ENCODE measurements at places on chromosomes 11 and 22.

GRCh38 chr11:63855975-63856374 lies 17.1 kb downstream of the MARK2 start:
- no peak for DNase-seq

GRCh38 chr11:34827228-34827627 lies 89.0 kb downstream of the APIP start:
- no peak for DNase-seq

GRCh38 chr22:34804604-34805003 lies 261.4 kb upstream of the ISX start:
- no peak for DNase-seq

GRCh38 chr11:97854877-97855276 lies 1165.9 kb upstream of the CNTN5 start:
- no peak for DNase-seq

GRCh38 chr11:110892741-110893285 lies 180.6 kb upstream of the ARHGAP20 start:
- no peak for DNase-seq

DNA sequence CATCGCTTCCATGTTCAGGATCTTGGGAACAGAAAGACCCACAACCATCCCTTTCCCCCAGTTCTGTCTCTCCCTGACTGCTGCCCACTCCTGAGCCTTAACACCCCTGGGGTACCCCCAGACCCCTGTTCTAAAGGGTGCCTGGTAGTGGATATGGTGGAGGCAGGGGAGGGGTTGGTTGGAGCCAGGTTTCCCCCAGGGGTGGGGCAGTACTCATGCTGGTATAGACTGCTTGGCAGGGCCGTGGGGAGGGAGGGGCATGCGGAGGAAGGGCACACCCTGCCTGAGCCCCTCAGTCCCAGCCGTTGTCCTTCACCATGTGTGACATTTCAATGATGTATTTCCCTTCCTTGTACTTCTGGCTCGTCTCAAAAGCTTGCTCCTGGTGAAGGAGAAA lies 4.0 kb downstream of the YPEL4 start:
- DNase-seq, result no peak

- peak; percentile 14 for DNase-seq
These were observed 728 bp downstream of the DCUN1D5 start for GRCh38 chr11:103091064-103091800.

GRCh38 chr11:122601141-122602125 lies 54.1 kb upstream of the UBASH3B start:
- peak; percentile 25 for DNase-seq

DNA sequence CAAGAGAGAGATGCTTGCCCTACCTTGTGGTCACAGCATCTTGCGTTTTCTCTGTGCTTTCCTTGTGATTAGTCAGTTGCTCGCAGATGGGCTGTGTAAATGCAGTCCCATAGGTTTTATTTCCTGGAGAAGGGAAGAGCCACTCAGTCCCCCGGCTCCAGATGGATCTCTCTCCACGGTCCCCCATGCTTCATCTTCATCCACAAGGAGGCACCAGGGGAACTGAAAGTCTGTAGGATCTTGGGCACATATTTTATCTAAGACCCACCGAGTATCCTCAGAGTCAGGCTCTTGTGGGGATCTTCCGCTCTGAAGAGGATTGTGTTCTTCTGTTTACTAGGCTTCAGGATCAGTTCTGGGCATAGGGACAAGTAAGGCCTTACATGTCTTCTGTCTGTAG lies 66.8 kb upstream of the E2F8 start:
- no peak for DNase-seq

DNA sequence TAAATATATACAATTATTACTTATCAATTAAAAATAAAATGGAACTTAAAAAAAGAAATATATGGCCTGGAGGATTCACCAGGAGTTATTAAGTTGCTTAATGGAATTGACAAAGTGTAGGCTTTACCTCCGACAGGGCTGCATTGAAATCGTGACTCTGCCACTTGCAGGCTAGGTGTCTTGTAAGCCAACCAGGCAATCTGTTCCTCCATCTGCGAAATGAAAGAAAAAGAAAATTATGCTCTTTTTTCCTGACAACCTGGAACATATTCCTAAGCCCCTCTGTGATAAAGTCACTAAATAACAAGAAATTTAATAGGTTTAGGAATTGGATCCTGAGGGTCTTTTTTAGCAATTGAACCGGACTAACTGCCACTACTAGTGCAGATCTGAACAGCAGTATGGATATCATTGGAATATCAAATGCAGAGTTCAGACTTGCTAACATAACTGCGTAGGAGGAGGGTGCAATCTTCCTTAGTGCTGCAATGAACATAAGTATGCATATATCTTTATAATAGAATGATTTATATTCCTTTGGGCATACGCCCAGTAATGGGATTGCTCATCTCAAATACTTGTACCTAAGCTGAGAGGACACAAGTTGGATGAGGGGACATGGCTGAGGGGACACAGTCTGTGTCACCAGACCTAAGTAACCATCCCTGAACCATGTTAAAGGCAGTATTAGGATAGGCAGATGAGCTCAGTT lies 42.5 kb upstream of the CEP126 start:
- no peak for DNase-seq

DNA sequence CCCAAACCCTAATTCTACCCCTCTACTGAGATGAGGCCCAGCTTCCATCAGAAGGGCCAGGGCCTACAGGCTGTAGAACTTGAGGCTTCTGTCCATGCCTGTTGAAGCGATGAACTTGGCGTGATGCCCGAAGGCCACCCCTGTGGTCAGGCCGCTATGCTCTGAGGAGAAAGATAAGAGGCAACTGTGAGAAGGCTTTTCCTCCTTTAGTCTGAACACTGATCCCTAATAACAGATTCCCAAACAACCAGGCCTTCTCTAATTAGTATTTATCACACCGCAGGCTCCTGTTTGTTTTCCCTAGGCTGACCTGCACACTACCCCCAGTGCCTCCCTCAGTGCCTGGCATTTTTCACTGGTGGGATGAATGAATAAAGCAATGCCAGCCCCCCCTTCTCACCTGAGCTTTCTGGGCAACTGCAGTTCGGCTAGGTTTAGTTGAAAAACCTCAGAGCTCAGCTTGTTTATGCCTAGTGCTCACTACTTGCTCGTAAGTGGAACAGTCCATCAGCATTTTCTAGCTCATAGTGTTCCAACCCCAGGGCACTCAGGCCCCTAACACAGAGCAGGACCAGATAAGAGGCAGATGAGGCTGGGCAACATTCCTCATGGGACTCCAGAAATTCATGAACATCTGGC lies 15.2 kb downstream of the PRPF19 start:
- no peak for DNase-seq

DNA sequence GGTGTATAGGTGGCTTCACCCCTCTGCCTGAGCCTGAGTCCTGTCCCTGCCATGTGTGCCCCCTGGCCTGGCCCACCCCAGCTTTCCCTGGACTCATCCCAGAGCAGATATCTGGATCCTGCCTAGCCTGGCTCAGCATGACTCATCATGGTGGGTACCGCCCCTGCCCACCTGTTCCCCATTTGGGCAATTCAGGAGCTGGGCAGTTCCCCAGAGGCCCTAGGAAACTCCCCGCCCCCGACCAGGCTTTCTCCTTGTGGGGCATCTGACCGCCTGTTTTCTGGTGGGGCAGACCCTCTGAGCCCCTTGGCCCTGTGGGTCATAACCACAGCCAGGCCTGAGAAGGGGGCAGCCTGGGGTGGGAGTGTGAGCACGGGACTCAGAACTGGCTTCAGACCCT lies 4.4 kb downstream of the TSPO start:
- no peak for DNase-seq

DNA sequence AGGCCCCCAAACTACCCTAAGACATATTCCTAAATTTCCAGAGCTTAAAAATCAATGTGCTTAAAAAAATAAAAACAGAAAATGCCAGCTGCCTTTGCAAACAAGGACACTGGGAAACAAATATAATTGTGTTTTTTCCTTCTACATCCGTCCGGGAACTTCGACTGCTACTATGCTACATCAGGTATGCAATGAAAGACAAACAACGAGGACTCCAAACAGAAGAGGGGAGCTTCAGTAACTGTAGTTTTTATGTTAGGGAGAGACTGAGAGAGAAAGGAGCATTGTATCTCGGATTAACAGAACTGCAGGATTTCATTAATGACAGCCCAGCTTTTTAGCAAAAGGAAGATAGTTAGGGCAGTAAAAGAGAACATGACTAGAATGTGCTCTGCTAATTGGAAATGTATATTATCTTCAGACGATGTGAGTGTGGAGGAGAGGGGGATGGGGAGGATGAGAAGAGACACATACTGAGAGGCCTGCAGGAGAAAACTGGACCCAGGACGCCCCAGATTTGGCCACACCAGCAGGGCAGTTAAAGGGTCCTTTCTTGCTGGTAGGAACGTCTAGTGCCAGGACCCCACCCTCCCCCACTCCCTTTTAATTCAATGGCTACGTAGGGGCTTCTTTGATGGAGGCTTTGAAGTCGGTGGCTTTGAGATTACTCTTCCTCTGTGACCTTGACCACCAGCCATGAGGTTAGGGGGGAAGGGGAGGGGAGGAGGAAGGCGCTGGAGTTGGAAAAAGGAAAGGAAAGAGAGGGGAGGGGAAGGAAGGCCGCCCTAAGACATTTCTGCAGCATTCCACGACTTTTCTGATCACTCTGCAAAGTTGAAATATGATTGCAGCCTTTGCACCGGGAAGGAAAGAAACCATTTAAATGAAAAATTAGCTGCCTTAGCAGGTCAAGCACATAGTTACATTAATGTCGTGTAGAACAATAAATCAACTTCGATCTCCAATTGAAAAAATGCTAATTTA lies 187.1 kb downstream of the BLID start:
- DNase-seq, result no peak

- DNase-seq, result no peak
These were observed 114.2 kb downstream of the CACNA1I start for GRCh38 chr22:39684702-39685281.

DNA sequence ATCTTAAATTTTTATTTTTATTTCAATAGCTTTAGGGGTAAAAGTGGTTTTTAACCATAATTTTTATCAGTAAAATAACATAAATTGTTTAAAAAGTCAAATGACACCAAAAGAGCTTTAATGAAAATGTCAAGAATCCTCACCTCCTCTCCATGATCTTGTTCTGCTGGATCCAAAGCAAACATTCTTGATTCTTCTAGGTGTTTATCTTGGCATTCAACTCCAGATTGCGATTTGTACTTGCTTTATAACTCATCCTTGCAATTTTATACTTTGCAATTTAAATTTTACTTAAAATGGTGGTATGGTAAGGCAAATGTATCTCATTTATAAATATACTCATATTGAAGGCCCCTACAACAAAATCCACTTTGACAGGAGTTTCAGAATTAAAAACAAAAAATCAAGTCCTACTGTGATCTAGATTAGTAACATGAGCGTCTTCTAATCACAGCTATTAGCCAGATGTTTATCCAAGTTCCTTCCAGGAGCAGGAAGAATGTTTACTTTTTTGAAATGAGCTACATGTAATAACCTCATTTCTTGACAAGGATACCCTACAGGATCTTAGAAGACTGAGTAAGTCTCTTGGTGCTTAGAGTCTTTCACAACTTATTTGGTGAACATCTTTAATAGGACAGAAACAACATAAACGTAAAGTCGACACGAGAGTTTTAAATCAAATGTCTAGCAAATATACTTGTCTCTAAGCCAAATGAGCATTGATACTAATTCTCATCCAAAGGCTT lies 72.4 kb upstream of the CARD18 start:
- no peak for DNase-seq

DNA sequence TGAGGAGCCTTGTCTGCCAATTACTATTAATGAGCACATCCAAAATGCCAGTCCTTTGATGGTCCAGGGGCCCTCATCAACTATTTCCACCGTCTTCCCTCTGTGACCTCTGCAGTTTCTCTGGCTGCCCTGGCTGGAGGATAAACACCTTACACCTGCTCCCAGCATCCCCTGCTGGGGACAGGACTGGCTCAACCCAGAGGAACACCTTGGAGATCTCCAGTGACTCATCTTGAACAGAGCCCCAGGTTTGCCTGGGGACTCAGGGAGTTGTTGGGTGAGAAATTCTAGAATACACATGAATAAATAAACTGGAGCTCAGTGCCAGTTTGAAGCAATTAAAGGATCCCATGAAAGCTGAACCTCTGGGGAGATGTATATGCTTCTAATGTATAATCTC lies 24.0 kb upstream of the ELF5 start:
- DNase-seq, result no peak

- DNase-seq, result no peak
These were observed 543.9 kb downstream of the OPCML start for GRCh38 chr11:132988411-132988810.

GRCh38 chr22:42281284-42281683 lies 10.8 kb upstream of the TCF20 start:
- DNase-seq, result no peak

DNA sequence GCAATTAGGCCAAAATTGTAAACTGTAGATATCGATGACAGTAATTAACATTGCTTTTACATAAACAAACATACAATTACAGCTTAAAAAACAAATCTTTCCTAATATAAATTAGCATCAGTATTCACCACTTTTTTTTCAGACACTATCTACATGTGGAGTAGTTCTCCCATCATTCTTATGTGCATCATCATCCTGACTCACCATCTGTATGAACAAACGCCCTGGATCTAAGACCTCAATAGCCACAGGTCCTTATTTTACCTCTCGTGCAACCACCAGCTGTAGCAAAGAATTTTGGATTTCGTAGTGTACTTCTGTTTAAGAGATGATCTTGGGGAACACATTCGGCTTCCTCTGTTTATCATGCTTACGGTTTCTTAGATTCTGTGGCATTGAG lies 551.9 kb upstream of the KIRREL3 start:
- DNase-seq, result no peak

- DNase-seq, result no peak
These were observed 43.7 kb downstream of the PIWIL3 start for GRCh38 chr22:24730864-24731263.

Data from tibial nerve (tissue), 4 donors.